ENCODE measurements at places on chromosomes 5 and 9.

GRCh38 chr9:116646661-116647514 is 40.2 kb upstream of the TRIM32 start:
- DNase-seq, result peak; percentile 22

DNA sequence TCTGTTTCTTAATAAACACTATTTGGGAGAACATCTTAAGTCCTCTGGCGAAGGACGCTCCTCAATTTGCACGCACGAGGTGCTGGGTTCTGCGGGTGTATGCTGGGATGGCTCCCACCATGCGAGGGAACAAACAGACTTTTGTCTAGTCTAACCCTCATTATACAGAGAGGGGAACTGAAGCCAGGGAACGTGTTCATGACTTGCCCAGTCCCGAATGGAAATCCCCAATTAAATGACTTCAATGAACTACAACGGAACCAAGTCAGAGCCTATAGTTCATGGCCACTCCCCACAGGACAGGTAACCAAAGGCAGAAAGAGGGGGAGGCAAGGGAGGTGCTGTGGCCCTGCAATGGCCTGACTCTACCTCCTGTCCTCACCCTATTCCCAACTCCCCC is 9.3 kb downstream of the TLE1 start:
- no peak for DNase-seq

DNA sequence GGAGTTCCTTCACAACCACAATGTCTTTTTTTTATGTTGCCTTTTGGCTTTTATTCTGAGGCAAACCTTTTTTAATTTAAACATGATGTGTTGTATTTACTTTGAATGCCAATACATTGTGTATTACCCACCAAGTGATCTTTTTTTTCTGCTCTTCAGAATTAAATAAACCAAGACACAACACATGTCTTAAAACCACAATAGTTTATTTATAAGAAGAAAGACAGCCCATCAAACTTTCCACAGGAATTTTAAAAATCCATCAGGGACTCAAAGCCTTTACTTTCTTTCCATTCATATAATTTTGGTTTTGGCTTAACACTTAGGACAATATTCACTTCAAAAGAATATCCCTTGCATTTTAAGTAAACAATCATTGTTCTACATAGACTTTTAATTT is 321.8 kb upstream of the MEF2C start:
- DNase-seq, result no peak

- peak; percentile 27 for DNase-seq
Observed at GRCh38 chr5:169080448-169080911, 220.5 kb downstream of the SLIT3 start.
